ENCODE measurements at places on chromosomes 11 and 22.

GRCh38 chr11:34658071-34659015 is 37.5 kb downstream of the EHF start:
- DNase-seq, result no peak

- DNase-seq, result no peak
Measured at GRCh38 chr11:77223797-77224196, 77.7 kb downstream of the GDPD4 start.

- peak; percentile 11 for DNase-seq
Measured at GRCh38 chr11:5123802-5124521, 14.2 kb downstream of the OR52A5 start.

DNA sequence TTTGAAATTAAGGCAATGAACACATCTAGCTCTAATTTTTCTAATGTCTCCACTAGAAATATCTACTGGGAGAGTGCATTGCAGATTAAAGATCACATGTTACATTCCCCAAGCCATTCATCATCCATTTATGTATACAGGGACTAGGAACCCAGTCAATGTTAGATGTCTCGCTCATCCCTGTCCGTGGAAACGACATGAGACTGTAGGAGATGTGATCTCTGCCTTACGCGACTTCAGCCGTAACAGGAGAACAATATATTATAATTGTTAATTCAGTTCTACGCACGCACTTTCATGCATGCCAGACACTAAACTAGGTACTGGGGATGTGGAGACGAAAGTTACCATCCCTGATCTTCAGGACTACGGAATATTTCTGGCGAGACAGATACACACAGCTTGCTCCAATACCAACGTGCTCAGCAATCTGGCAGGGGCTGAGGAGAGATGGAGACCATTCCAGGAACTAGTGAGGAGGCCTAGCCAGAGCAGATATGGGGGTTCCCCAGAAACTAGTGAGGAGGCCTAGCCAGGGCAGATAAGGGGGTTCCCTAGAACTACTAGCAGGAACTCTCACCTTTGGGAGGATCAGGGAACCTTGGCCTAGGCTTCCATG is 706 bp downstream of the DCPS start:
- DNase-seq, result no peak

DNA sequence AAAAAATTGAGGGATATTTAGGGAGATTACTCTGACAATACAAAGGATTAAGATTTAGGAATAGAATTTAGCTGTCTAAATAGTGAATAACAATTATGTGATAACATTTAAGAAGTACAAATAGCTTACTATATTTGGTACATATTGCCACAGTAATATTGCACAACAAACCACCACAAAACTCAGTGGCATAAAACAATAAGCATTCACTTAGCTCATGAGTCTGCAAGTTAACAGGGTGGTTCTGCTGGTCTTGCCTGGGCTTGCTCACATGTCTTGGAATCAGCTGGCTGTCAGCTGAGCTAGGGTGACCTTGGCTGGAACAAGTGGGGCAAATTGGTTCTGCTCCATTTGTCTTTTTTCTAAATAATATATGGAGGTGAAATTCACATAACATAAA is 115.1 kb downstream of the DCDC1 start:
- DNase-seq, result no peak

- DNase-seq, result no peak
Measured at GRCh38 chr22:36467946-36468345, 13.5 kb downstream of the TXN2 start.

- no peak for DNase-seq
Measured at GRCh38 chr11:90717522-90717921, 494.7 kb upstream of the CHORDC1 start.

DNA sequence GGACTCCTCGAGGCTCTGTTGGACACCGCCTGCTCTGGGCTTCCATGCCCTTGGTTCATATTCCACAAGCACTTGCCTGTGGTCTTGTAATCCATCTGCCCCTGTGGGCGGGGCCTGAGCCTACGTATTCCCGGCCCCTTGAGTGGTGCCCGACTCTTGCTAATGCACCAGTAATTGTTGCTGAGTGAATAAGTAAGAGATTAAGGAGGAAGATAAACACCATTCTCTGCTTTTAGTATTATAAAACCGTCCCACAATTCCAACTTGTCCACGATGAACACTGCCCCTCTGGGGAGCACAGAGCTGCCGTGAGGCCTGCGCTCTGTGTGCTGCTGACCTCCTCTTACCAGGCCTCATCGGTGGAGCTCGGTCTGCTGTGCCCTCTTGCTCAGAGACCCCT is 50.3 kb downstream of the MICAL2 start:
- no peak for DNase-seq

- no peak for DNase-seq
Measured at GRCh38 chr11:14322510-14322909, 36.5 kb downstream of the RRAS2 start.

DNA sequence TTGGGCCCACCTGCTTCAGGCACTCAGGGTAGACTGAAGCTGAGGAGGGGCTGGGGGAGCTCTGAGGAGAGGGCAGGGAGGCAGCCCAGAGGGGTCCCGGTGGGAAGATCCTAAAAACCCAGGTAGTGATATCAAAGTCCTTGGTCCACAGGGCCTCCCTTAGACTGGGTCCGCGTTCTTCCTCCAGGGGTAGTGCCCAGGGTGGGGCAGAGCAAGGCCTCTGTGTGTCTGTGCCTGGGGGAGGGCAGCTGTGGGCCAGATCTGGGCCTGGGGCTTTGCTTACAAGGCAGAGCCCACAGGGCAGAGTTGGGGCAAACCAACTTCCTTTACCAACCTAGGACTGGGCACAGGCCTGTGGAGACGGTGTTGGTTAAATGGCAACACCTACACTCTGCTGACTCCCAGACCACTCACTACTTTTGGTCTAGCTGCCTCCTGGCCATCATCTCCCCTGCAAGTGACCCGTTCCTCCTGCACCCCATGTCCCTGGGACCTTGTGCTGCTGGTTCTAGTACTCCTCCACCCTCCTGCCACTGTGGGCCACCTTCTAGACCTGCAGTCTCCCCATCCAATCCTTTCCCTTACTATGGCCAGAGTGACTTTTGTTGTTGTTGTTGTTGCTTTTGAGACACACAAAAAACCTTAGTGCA is 15.8 kb downstream of the ATG16L2 start:
- DNase-seq, result no peak

DNA sequence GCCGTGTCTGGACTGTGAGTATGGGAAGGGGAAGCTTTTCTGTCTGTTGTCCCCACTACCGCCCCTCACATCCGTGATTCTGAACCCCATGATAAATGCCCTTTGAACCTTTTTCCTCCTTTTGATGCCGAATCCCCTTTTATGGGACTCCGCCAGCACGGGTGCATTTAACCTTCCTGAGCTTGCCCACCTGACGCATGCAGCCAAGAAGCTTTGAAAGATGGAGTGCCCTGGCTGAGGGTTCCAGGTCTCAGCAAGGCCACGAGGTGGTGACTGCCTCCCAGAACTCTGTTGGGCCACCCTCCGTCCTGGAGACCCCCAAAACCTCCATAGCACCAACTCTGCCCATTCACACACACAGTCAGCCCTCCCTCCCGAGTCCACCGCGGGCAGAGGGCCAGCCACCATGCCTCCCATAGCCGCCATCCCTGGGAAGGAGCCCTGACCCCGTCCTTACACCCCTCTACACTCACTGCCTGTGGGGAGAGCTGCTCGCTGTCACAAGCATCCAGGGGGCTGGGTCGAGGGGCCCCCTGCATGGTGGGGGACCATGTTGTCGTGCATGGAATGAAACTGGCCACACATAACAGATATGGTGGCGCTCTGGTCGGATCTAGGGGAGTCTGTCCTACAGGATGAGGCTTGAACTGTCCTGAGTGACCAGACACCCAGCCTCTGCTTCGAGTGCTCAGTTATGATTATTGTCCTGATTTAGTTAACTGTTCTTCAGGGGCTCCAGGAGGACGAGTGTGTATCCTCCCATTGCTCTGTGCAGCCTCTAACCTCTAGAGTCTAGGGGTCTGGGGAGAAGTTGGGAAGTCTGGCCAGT is 822 bp upstream of the COMT start:
- DNase-seq, result no peak

GRCh38 chr22:23289130-23289503 is 108.8 kb downstream of the BCR start:
- DNase-seq, result no peak

DNA sequence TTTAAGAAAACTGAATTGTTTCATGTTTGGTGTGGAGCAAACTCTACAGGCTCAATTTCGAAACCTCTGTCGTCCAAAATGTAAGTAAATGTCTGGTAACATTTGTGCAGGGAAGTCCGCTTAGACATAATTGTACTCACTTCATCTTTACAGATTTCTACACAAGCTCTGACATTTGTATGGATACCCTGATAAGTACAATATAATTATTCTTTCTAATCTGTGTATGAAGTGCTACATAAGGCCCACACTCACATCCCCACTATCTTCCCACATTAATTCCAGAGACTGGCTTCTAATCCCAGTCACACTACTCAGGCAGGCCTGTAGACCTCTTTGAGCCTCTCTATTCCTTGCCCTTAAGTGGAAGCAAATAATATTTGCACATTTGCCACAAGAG is 129.2 kb upstream of the LMO1 start:
- DNase-seq, result no peak

GRCh38 chr11:78384231-78384630 is 33.4 kb downstream of the GAB2 start:
- DNase-seq, result no peak

DNA sequence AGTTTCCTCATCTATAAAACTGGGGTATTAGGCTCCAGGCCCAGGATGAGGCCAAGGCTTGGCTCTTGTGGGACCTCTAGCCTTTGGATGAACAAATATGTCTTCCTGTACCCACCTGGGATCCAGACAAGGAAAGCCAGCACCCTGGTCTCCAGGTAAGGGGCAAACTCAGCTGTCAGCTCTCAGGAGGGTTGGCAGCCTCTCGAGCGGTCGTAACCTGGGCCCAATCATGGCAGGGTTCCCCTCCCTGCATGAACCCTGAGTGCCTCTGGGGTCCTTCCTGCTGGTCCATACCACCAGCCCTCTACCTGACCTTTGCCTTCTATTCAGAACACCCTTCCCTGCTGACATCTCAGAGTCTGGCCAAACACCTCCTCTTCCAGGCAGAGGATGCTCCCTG is 19.6 kb downstream of the SLC22A12 start:
- no peak for DNase-seq

DNA sequence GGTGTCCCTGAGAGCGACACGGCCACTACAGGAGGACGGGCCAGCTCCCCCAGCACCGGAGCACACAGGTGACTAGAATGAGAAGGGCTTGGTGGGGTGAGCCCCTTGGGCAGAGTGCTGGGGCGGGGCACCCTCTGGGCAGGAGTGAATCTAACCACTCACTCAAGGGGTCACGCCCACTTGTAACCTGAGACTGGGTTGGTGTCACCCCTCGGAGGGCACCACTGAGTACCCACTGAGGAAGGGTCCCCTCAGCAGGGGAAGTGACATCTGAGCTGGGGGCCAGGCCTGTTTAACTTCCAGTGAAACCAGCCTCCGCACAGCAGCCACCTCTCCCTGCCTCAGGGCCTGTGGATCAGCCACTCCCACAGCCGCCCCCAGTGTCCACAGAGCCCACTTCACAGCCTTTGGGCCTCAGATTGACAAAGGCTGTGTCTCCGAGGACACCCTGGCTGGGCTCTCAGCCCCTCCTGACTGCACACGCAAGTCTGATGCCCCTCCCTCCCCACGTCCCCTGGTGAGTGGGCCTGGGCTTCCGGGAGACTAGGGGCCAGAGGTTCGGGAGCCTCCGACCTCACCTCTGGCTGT is 5.6 kb downstream of the GATD1 start:
- DNase-seq, result no peak

Data from NCI-H510A (cell line).